Fibroblast of skin of right biceps (primary cell): ENCODE measurements at places on chromosomes 5 and 9.

GRCh38 chr9:105205787-105206495 is 38.5 kb upstream of the SLC44A1 start:
- peak; percentile 80 for DNase-seq

DNA sequence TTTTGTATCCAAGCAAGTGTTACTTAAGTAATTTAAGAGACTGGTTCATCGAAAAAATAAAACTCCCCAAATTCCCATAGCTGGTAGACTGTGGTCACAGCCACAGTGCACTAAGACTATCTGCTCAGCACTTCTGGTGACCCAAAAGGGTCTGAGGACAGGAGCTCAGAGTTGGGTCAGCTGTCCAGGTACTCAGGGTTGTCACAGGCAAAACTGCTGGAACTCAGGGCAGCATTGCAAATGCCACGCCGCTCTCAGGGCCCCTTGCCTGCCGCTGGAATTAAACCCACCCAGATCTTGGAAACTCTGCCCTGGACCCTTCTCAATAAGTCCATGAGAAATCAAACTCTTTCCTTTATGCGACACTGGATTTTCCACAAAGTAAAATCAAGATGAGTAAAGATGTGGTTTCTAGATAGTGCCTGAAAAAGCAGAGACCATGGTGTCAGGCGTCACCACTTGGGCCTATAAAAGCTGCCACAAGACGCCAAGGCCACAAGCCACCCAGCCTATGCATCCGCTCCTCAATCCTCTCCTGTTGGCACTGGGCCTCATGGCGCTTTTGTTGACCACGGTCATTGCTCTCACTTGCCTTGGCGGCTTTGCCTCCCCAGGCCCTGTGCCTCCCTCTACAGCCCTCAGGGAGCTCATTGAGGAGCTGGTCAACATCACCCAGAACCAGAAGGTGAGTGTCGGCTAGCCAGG is at the start of gene IL13:
Gene IL13, plus strand, starts transcription at position 498 of the 705 bp plus-strand sequence. Its CDS starts 14 bp downstream, at position 512.
- DNase-seq: no peak

DNA sequence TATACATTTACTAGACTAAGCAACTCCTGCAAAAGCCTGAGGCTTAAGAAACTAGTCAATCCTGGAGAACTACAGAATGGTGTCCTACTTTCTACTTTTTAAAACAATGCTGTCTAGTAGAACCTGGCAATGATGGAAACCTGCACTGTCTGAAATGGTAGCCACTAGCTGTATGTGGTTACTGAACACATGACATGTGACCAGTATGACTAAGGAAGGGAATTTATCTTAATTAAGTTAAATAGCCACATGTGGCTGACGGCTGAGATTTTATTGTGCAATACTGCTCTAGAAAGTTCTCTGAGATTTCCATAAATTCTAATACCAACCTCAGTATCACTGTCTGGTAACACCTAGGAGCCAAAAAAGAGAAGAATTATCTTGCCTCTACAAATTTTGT is 44.9 kb upstream of the RAPGEF6 start:
- DNase-seq: peak; percentile 73

DNA sequence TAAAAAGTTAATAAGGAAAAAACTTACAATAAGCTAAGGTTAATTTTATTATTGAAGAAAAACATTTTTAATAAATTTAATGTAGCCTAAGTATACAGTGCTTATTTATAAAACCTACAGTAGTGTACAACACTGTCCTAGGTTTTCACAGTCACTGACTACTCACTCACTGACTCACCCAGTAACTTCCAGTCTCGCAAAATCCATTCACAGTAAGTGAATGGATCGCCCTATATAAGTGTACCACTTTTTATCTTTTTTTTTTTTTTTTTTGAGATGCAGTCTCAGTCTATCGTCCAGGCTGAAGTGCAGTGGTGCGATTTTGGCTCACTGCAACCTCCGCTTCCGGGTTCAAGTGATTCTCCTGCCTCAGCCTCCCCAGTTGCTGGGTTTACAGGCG is 47.7 kb downstream of the FNIP1 start:
- peak; percentile 49 for DNase-seq

DNA sequence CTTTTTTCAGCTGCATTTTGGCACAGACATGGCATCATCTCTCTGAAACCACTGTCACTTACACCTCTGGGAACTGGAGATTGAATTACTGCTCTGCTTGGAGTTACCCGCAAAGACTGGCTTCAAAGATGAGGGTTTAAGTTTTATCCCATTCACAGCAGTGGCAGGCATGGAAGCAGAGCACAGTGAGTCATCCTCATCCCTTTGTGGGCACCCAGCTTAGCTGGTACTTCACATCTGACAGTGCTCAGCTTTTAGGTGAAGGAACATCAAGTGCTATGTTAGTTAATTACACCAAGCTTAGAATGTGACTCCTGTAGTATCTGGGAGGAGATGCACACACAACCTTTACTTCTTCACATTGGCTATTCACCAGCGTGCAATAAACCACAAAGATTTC is 24.8 kb upstream of the ALDH1A1 start:
- DNase-seq: no peak

DNA sequence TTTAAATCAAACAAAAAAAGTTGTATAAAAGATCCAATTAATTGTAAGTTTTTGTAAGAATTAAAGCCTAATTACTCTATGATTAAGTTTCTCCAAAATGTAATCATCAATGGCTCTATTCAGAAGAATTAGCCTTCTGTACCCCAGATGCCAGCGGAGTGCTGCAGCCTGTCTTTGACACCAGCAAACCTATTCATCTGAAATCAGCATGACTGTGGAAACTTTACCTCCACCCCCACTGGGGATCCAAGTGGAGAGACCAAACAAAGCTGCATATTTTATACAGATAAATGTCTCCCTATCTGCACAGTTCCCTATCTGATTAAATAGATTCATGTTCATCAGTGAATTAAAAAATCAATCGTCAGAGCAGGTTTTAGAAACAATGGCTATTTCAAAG is 426.8 kb downstream of the KIAA0825 start:
- DNase-seq: no peak

DNA sequence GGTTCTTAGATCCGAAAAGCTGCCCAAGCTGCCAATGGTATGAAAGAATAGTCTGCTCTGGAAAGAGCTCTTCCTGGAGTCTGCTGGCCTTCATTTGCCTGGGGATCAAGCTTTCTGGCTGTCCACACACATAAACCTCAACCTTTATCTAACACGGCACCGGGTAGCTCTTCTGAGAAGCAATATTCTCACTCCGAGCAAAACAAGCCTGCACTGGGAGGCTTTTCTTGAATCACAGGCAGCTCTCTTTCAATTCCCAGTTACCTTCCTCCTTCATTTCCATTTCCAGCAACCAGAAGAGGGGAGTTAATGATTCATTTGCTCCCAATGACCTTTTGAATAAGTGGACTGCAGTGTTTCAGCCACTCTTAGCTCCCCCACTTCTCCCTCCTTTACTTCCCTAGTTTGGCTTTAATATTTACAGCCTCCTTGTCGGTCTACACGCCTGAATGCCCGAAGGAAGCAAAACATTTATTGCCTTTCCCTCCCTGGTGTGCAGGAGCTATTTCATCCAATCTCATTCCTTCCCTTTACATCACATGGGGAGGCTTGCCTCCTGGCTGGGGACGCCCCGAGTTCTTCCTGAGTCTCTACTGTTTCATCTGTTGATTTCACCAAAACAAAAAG is 187.1 kb downstream of the ARHGEF28 start:
- no peak for DNase-seq

- no peak for DNase-seq
Observed at GRCh38 chr5:97608501-97608900, 425.5 kb upstream of the RIOK2 start.

- no peak for DNase-seq
Observed at GRCh38 chr5:150797384-150797783, 18.8 kb downstream of the SMIM3 start.

- DNase-seq: no peak
Observed at GRCh38 chr9:135074354-135075233, 12.9 kb upstream of the OLFM1 start.

- DNase-seq: peak; percentile 51
Observed at GRCh38 chr5:156824800-156825199, 25.3 kb upstream of the PPP1R2B start.

DNA sequence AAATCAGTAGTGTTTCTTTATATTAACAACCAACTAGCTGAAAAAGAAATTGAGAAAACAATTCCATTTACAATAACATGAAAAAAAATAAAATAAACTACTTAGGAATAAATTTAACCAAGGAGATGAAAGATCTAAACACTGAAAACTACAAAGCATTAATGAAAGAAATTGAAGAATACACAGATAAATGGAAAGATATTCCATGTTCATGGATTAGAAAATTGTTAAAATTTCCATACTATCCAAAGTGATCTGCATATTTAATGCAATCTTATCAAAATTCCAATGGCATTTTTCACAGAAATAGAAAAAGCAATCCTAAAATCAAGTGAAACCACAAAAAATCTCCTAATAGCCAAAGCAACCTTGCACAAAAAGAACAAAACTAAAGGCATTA is 320.2 kb upstream of the GRAMD2B start:
- no peak for DNase-seq

DNA sequence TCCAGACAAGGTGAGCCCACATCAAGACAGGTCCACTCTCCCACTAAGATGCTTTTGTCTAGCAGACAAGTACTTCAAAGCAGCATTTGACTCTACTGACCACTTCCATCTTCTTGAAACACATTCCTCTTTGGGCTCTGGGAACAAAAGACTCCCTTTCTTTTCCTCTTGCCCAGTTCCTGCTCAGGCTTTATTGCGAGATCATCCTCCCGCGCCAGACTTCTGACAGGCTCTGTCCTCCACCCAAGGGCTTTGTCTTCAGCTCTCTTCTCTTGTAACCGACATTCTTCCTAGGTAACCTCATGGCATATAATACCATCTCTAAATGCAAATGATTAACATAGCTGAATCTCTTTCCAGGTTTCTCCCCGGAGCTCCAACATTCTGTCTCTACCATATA is 85.8 kb downstream of the NUDT12 start:
- no peak for DNase-seq

DNA sequence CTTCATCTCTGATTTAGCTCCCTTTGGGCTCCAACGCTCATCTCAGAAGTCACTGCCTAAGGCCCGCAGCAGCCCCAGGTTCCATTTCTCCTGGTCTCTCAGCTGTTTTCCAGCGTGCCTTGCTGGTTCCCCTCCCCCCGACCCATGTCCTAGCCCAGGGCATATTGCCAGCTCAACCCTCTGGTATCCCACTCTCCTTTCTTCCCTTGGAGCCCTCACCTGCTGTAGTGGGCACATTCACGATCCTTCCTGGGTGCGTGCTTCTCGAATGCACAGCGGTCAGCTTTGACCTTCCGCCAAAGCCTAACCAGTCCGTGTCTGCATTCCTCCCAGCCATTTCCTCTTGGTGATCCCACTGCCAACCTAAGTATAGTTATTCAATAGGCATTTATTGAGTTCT is 36.1 kb downstream of the CFAP90 start:
- no peak for DNase-seq

- DNase-seq: no peak
Observed at GRCh38 chr5:105146867-105147266, 1584.3 kb upstream of the NUDT12 start.

- DNase-seq: peak; percentile 37
Observed at GRCh38 chr5:101977729-101978345, 318.2 kb downstream of the SLCO4C1 start.

GRCh38 chr5:122756264-122756911 is 18.5 kb upstream of the SNX2 start:
- DNase-seq: peak; percentile 87

DNA sequence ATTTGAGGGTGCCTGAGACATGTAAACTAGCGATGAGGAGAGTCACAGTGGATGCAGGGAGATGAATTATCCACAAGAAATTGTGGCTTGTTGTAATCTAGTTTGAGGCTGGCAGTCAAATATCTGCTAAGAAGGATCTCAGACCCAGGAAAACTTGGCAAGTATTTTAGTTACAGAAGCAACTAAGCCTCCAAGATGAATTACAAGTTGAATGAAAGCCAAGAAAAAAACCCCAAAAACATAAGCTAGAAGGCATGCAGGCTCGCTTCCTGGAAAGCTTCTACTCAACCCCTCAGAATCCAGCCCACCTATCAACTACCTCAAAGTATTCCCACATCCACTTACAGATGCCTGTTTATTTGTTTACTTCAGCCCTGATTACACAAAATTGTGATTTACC is 696.9 kb downstream of the MAT2B start:
- peak; percentile 75 for DNase-seq

GRCh38 chr9:129626625-129627284 is 792 bp downstream of the NTMT1 start:
- DNase-seq: peak; percentile 96

GRCh38 chr9:3238236-3238635 is 287.6 kb downstream of the RFX3 start:
- DNase-seq: no peak

DNA sequence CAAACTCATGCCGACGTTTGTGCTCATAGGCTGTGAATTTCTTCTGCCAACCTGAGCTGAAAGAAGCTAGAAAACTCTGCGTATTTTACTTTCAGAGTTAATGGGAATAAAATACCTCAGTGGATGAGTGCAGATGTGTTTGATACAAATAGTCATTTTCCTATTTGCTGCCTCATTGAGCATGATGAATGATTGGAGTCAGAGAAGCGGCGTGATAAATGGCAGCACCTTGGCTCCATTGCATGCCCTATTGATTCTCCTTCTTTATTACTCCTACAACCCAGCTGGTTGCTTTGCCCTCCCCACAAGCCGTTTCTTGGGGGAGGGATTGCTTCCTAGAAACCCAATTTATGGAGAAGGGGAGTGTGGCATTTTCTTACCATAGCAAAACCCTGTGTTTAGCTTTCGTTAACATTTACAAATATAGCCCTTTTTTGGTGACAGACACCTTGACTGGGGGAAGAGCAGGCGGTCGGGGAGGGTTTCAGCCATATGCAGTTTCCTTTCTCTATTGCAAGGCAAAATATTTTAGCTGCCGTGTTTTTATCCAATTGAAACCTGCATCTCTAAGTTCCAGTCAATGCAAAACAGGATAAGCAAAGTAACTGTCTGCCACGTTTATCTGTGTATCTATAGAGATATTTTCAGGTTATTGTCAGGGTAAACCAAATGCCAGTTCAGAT is 93.1 kb upstream of the TBCA start:
- DNase-seq: no peak

DNA sequence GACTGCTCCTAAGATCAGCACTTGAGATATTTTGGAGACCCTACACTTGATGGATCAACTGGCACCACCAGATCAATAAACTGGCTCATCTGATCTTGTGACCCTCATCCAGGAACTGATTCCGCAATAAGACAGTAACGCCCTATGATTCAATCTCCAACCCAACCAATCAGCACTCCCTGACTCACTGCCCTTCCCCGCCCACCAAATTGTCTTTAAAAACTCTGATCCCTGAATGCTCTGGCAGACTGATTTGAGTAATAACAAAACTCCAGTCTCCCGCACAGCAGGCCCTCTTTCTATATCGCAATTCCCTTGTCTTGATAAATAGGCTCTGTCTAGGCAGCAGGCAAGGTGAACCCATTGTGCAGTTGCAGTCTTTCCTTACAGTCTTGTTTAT is 677.0 kb downstream of the LRRC70 start:
- no peak for DNase-seq
